HFFc6 (cell line): ENCODE measurements at places on chromosomes 2 and 18. TPM values are rescaled to one million over a fixed set of nuclear protein-coding genes. Genes with fewer than 3 reads are reported as not detected.

Gene IL37
- total RNA-seq: not detected in 3 replicates

Gene UGT1A3
- not detected in 2 replicates for total RNA-seq

DNA sequence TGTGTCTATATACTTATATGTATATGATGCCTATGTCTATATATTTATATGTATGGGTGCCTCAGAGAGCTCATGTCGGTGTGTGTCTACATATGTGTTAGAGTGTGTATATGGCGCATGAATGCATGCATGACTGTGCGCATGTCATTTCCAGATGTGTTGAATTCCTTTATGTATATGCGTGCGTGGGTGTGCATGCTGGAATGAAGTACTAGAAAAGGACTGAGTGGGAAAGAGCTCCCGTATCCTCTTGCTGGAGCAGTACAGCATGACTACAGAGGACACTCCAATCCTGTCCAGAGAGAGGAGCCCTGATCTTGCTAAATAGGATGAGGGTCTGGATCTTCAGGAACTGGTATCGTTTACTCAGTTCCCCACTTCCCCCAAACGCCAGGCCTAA, 56.8 kb upstream of the LRPPRC start:
- no peak for DNase-seq

DNA sequence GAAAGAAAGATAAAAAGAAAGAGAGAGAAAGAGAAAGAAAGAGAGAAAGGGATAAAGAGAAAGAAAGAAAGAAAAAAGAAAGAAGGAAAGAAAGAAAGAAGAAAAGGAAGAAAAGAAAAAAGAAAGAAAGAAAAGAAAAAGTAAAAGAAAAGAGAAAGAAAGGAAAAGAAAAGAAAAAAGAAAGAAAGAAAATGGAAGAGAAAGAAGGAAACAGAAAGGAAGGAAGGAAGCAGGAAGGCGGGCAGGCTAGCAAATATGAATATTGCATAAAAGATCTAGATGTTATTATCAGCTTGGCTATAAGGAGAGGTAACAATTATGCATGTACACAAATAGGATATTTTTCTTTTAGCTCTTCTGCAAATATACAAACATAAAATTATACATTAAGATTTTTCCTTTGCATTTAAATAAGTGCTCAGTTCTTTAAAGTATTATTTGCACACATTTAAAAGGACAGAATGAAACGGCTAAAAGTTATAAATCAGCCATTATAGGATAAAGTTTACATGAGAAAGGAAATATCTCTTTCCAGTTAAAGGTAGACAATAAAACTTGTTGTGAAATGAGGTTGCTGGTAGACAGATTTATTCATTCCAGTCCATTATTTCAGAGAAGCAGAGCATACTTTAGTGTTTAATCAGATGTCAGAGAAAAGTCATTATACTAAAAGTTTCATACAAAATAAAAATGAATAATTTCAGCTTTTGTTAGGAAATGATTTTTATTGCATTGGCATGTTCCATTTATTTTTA, 511.4 kb downstream of the KCNJ3 start:
- DNase-seq: no peak

DNA sequence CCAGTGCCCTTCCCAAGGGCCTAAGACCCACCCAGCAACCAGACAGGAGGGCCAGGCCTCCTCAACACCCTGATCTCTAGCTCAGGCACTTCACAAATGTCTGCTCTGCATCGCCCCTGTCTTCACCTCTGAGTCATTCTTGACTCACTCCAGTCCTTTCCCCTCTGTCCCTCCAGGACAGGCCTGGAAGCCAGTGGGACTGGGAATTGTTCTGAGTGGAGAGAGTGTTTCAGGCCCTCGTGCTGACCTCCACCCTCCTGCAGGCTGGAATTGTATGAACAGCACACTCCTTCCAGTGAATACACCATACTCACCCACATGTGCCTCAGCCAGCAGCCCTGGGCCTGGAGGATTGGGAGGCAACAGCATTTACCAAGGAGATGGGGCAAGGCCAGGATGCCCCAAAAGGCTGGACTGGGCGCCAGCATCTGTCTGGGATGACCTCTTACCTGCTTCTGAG, 304.2 kb downstream of the CYP26B1 start:
- DNase-seq: peak; percentile 69
